ENCODE measurements at places on chromosomes 6 and 20. TPM values are rescaled to one million over a fixed set of nuclear protein-coding genes. Genes with fewer than 3 reads are reported as not detected.

AK9 gene
- total RNA-seq, result 3.0 TPM

LY6G6F gene
- total RNA-seq, result 0.54 TPM

GPX5 gene
- not detected for total RNA-seq

ULBP3 gene
- total RNA-seq, result 2.7 TPM

PTGIS gene
- total RNA-seq, result not detected

SMPDL3A gene
- total RNA-seq, result 0.27 TPM

BACH2 gene
- total RNA-seq, result 13.2 TPM
